ENCODE measurements at places on chromosomes 6 and 20. TPM values are rescaled to one million over a fixed set of nuclear protein-coding genes. Genes with fewer than 3 reads are reported as not detected.
A peak's percentile ranks its signal among the peaks of the same experiment; 100 is the strongest.

DNA sequence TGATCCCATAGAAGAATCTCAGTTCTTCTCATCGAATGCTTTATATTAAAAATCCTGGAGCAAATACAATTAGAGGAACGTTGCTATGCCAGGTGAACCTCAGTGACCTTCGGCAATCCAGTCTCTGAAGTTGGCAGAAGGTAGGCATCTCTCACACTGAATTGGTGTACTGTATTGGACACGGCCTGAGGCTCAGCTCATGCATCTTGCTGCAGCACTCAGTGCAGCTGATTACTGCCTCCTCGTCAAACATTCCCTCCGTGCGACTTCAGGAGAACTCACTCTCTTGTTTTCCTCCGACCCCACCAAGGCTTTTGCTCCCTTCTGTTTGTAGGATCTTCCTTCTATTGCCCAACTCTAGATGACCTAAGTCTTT lies 90.5 kb downstream of the GPR6 start:
- H3K36me3 ChIP-seq = no peaks in the 10 kb centered on the region
- H3K4me1 ChIP-seq = no peaks in the 10 kb centered on the region
- DNase-seq = no peak
- H3K27me3 ChIP-seq = peaks cover 27% of the 10 kb centered on the region
- no peak overlapping the region for H3K27ac ChIP-seq

- H3K4me3 ChIP-seq = no peak overlapping the region
- H3K27me3 ChIP-seq = peaks cover 6% of the 10 kb centered on the region
- no peak overlapping the region for H3K27ac ChIP-seq
- H3K36me3 ChIP-seq = peaks cover 9% of the 10 kb centered on the region
- H3K4me1 ChIP-seq = peaks cover 34% of the 10 kb centered on the region
- DNase-seq = no peak
Observed at GRCh38 chr6:109240370-109241084, 141.7 kb downstream of the CD164 start.

GRCh38 chr6:65052626-65053025 lies 654.4 kb downstream of the EYS start:
- no peak for DNase-seq
- H3K27me3 ChIP-seq = no peaks in the 10 kb centered on the region
- no peak overlapping the region for H3K27ac ChIP-seq
- H3K4me1 ChIP-seq = no peaks in the 10 kb centered on the region

DNA sequence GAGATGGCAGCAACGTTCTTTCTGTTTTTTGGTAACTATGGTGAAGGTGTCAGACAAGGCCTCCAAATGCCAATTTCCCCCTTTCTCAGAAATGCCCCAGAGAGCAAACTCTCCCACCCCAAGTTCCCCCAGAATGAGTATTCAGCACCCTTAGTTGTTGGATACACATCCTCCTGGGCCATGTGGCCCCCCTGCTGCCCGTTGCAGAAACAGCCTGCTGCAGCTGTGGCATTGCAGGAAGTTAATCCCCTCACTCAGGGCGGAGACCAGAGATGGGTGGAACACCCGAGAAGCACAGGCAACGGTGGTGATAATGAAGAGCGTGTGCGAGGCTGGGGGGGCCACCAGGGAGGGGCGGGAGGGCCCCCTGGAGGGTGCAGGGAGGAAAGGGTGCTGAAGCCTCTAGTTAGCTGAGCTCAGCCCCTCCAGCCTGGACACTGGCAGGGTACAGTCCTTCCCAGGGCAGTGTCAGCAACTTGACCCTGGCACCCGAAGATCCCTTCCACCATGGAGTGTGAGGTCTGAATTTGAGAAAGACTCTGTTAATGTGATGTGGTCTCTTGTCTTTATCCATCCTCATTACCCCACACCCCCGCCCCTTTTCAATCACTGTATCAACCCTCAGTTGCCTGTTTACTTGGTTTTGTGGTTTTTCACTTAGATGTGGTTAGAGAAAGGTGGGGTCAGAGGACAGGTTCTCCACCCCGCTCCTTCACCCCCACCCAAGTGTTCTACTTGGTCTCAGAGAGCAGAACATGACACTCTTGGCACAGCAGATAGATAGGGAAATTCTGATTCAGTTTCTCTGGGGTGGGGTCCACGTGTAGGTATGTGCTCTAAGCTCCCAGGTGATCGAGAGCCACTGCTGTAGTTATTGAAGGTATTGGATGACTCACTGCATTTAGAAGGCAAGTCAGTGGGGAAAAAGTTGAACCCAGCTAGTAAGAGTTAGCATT lies 208.8 kb upstream of the SUPT3H start:
- peaks cover 34% of the 10 kb centered on the region for H3K36me3 ChIP-seq
- peak overlapping the region; percentile 94 for H3K27ac ChIP-seq
- no peaks in the 10 kb centered on the region for H3K27me3 ChIP-seq
- peak; percentile 81 for DNase-seq
- peaks cover 77% of the 10 kb centered on the region for H3K4me1 ChIP-seq

GRCh38 chr6:73978330-73978729 lies 282.3 kb downstream of the CD109 start:
- H3K4me3 ChIP-seq = no peak overlapping the region
- H3K27ac ChIP-seq = no peak overlapping the region
- DNase-seq = no peak

DNA sequence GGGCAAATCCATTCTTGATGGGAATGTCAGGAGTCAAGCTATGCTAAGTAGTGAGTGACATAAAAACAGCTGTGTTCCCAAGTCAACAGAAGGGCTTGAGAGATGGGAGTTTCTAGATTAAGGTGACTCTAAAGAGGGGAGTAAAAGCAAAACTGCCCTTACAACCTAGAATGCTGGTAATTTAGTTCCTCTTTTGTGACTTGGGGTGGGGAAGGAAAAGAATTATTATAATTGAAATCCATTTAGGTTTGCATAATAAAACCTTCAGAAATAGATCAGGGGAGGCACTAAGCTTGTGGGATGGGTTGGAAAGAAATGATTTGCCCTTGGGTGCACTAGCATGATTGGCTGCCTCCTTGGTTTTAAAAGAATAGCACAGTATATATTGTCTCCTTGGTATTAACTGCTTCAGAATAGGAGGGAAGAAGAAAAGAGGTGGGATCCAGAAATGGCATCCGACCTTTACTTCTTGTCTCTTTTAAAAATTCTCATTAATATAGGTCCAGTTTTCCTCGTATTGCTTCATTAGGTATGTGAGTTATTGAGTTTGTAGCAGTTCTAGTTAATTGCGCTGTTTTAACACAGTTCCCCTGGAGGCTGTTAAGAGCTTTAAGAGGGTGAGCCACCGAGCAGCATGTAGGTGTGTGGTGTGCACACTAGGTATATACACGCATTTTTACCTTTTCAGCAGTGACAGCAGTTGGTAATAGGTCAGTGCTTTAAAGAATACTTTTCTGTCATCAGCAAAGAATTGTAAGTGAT lies 95.3 kb upstream of the VSTM2L start:
- peaks cover 1% of the 10 kb centered on the region for H3K4me1 ChIP-seq
- H3K4me3 ChIP-seq = no peak overlapping the region
- H3K36me3 ChIP-seq = peaks cover 22% of the 10 kb centered on the region
- H3K27me3 ChIP-seq = no peaks in the 10 kb centered on the region
- DNase-seq = no peak
- H3K27ac ChIP-seq = no peak overlapping the region

GRCh38 chr6:137351890-137352289 lies 132.7 kb upstream of the IFNGR1 start:
- no peak overlapping the region for H3K27ac ChIP-seq
- H3K4me3 ChIP-seq = no peak overlapping the region
- no peaks in the 10 kb centered on the region for H3K36me3 ChIP-seq

Gene RHAG
- total RNA-seq = not detected

Gene TREML2
- total RNA-seq = 19.2 TPM

Gene SAMD5
- not detected for total RNA-seq

Gene SLC22A2
- not detected for total RNA-seq

Measured in activated CD4-positive, alpha-beta memory T cell treated with anti-CD3 and anti-CD28 coated beads, Interleukin-2, amount 10 ng/mL, durations not matched to agents 7 days and 5 days (primary cell).